ENCODE measurements at places on chromosomes 6 and 20. TPM values are rescaled to one million over a fixed set of nuclear protein-coding genes. Genes with fewer than 3 reads are reported as not detected.

CD24 gene
- 1,102 TPM for polyA plus RNA-seq

PDYN gene
- polyA plus RNA-seq: 0.52 TPM

HBS1L gene
- polyA plus RNA-seq: 76.9 TPM

KCNQ5 gene
- 0.23 TPM for polyA plus RNA-seq

LZTS3 gene
- polyA plus RNA-seq: 13.7 TPM

TGM3 gene
- polyA plus RNA-seq: 0.43 TPM

RAB22A gene
- 24.2 TPM for polyA plus RNA-seq

CTCFL gene
- polyA plus RNA-seq: 2.8 TPM

POM121L2 gene
- not detected for polyA plus RNA-seq

SIRPD gene
- polyA plus RNA-seq: not detected

NRN1 gene
- polyA plus RNA-seq: 3.6 TPM

ADGRF1 gene
- polyA plus RNA-seq: 52.7 TPM

CGA gene
- 0.38 TPM for polyA plus RNA-seq

F13A1 gene
- 14.9 TPM for polyA plus RNA-seq

RIMS4 gene
- 0.52 TPM for polyA plus RNA-seq

TREML2 gene
- polyA plus RNA-seq: 0.07 TPM

DYNLT2 gene
- 8.5 TPM for polyA plus RNA-seq

NMBR gene
- polyA plus RNA-seq: 0.25 TPM

ENPP1 gene
- 25.9 TPM for polyA plus RNA-seq

CALHM5 gene
- 2.6 TPM for polyA plus RNA-seq

KCNB1 gene
- polyA plus RNA-seq: 0.85 TPM

GPSM3 gene
- 10.2 TPM for polyA plus RNA-seq

HLA-DRB1 gene
- 16.1 TPM for polyA plus RNA-seq

AVP gene
- polyA plus RNA-seq: 0.28 TPM

DEFB132 gene
- 0.07 TPM for polyA plus RNA-seq

APCDD1L gene
- polyA plus RNA-seq: 13.7 TPM

TBXT gene
- not detected for polyA plus RNA-seq
